Endothelial cell of umbilical vein (primary cell): ENCODE measurements at places on chromosomes 1 and 21.

GRCh38 chr1:115134850-115135480 is 45.7 kb upstream of the TSPAN2 start:
- peak; percentile 12 for DNase-seq

DNA sequence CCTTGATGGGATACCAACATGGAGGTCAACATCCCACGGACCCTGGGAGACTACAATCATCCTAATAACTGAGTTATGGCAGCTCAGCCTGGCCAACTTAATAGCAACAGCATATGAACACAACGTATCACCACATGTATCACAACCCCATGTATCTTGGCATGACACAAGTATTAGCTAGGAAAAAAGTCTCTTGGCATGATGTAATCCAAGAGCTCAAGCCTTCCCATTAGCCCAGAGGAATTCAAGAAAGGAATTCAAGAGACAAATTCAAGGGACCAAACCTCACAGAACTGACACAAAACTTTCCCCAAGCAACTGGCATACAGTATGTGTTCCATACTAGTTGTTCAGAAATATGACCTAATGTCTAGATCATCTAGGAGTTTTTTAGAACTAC is 100.9 kb upstream of the HMGB4 start:
- DNase-seq, result no peak

GRCh38 chr1:163395790-163396189 is 74.0 kb downstream of the NUF2 start:
- peak; percentile 4 for DNase-seq

- DNase-seq, result no peak
Measured at GRCh38 chr1:38094711-38095290, 48.2 kb upstream of the POU3F1 start.

DNA sequence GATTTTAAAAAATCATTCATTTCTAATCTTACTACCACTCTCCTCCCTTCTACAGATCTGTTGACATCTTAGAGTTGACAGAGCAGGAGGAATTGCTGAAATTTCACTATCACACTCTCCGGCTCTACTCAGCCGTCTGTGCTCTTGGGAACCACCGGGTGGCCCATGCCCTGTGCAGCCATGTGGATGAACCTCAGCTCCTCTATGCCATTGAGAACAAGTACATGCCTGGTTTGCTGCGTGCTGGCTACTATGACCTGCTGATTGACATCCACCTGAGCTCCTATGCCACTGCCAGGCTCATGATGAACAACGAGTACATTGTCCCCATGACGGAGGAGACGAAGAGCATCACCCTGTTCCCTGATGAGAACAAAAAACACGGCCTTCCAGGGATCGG is 276.7 kb downstream of the ZP4 start:
- DNase-seq, result no peak

DNA sequence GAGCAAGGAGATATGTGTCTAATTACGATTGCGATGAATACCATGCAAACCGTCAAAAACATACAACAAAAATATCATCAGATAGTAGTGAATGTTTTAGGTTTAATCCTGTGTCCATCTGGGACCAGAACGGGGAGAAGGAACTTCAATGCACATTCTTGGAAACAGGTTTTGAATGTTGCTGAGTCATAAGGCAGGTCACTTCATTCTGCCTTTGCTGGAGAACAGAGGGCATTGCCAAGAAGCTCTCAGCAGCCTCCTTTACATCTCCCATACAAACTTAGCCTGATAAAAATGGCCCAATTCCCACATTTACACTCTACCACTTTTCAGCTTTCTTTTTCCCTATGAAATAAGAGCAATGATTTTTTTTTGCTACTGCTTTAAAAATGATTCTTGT is 78.0 kb upstream of the KCNJ6 start:
- no peak for DNase-seq

DNA sequence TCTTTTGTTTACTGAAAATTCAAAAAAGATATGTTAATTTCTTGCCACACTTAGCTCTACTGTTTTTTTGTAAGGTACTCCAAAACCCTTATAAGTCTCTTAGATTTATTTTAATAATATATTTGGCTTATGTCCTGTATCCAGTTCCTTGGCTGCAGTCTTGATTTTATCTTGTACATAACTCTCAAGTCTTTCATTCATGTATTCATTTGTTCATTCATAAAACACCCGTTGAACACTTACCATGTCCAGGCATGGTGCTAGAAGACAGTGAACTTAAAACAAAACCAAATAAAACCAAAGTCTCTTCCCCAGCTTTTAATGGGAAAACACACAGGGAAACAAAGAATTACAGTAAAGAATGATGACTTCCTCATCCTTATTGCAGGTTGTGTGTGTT is 215.8 kb downstream of the FGGY start:
- DNase-seq, result no peak

DNA sequence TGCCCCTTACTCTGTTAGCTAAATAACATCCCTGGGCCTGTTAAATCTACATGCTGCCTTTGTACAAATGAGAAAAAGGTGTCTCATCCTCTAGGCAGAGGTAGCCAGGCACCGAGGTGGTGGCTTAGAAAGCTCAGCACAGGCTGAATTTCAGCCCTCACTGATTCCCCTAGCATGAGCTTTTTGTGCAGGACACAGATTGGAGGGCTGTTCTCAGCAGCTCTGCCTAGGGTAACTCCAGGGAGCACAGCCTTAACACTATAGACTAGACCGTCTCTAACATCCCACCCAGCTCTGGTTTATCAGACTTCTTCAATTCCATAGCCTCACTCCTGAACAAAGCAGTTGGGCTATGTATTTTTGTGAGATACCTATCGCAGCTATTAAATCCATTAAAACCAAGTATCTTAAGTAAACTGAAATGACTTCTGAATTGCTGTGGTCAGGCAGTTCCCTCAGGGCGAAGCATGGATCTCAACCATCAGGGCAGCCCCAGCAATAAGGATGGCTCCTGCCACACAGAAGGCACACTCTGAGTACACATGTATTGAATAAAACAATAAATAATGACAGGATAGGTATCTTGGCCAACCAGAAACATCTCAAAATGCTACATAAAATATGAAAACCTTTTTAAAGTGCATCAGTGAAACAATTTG is 14.8 kb downstream of the S100A6 start:
- no peak for DNase-seq

GRCh38 chr1:193185211-193185610 is 1.2 kb downstream of the B3GALT2 start:
- no peak for DNase-seq

DNA sequence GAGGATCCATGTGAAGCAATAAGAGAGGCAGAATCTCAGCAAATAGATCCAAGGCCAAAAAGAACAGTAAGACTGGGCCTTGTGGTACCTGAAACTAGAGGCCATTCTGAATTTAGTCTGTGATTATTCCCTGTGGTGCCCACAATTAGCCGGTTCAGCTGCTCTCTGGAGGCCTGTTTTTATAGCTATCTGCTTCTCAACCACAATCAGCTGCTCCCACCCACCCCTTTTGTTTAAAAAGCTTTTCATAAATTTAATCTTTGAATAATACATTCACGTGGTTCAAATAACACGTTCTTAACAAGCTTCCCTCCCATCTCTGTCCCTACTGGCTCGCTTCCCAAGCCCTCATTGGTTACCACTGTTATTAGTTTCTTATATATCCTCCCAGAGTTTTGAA is 18.0 kb downstream of the UBE2T start:
- no peak for DNase-seq

- peak; percentile 55 for DNase-seq
Measured at GRCh38 chr1:51622455-51622913, 5.6 kb downstream of the OSBPL9 start.

DNA sequence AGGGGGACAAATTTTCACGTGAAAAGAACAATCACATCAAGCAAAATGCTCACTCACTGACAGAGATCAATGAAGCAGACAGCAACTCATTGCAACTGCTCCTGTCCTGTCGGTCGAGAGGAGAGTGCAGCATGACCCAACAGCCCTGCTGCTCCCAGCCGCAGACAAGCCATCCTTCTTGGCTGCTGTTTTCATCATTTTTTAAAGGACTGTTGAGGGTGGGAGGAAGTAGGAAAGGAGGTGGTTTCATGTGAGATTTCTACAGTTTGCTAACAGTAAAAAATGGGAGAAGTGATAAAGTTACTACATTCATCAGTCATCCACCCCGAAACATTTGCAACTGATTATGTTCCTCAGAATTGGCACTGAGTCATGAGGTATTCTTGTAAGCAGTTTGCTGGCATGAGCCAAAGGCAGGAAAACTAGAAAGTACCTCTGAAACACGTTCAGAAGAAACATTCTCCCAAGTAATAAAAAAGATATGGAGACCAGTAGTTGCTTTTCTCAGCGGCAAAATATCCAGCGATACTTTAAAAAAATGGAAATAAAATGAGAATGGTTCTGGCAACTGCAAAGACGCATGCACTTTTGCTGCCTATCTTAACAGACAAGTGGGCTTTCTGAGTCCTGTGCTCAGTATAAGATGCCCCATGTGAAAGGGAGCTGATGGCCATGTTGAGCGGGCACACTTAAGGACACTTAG is 72.0 kb upstream of the CLDN14 start:
- DNase-seq, result no peak

DNA sequence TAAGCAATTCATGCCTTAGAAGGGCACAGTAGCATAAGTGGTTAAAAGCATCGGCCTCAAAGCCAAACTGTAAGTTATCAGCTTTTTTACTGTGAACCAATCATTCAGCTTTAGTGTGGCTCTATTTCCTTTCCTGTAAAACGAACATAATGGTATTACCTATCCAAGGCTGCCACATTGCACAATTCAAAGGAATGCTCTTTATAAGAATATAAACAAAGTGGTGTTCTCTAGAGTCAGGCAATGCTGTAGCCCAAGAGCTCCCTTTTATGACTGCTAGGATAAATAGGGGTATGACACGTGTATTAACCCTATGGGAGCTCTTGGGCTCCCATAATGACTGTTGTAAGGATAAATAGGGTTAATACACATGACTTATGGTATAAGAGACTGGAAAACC is 25.4 kb downstream of the INTS7 start:
- DNase-seq, result no peak

GRCh38 chr1:55536545-55536865 is 321.3 kb upstream of the USP24 start:
- DNase-seq, result no peak

- DNase-seq, result no peak
Measured at GRCh38 chr1:43129426-43129825, 42.7 kb downstream of the EBNA1BP2 start.

- no peak for DNase-seq
Measured at GRCh38 chr1:52814465-52814864, 28.1 kb upstream of the ZYG11A start.

DNA sequence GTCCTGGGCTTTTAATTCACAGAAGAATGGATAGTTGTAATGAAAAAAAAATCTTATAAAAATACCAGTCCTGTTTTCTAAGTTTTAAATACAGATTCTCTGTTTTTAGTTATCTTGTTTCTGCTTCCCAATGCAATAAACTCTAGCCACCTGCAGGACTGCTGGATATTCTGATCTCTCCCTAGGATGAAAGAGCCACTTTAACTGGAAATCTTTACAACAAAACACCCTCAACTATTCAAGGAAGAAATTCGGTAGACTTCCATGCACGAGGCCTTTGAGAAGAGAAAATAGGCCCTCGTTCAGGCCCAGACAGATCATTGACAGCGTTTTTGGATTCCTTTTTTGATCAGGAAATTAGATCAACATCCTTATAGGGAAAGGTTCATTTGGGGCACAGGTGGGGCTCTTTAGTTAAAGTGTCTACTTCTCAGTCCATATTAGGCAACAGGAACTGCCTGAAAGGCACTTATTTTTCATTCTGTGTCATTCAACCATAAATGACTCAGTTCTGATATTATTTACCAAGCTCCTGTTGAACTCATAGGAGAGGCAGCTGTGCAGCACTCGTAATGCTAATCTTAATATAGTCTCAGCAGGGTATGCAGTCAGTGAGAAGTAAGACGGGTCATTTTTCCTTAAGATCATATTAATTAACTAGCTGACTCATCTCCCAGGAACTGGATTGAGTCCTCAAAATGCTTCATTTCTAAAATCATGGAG is 71.1 kb upstream of the ERRFI1 start:
- peak; percentile 94 for DNase-seq

GRCh38 chr1:87140831-87141540 is 187.7 kb upstream of the LMO4 start:
- no peak for DNase-seq
